ENCODE measurements at places on chromosomes 3 and 15.

- DNase-seq, result no peak
Measured at GRCh38 chr3:120182613-120183511, 88.6 kb upstream of the GSK3B start.

DNA sequence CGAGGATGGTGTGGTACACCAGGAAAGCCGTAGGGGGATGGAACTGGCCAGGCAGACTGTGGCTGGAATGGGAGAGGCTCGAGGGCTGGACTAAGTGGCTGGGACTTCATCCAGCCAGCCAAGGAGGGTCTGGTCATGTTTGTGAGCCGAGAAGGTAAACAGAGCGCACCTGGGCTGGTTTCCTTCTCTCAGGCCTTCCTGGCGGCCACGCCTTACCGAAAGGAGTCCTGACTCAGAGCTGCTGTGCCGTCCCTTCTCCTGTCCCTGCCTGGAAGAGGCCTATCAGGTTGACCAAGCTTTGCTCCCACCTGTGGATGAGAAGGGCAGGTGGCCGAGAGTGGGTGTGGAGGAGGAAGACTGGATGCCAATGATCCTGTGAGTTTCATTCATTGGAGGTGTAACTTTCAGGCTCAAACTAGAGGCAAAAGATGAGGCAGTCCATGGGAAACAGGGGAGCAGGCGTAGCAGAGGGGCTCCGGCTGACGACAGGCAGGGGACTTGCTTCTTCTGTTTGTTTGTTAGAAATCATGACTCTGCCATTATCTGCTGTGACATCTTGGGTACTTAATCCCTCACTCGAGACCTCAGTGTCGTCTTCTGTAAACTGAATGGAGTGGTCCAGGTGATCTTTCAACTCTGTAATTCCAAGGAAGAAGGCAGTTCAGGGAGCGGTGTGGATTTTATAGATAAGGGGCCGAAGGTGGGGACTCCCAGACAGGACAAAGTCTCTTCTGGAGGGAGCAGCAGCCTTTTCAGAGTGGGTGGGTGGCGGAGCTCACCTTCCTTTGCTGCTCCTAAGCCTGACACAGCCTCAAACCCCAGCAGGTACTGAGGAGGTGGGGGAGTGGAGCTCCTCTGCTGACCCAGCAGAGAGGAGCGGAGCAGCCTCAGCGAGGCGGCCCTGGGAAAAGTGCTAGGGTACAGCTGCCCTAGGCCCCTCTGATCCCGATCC is 71.8 kb upstream of the GATM start:
- no peak for DNase-seq

- DNase-seq, result no peak
Measured at GRCh38 chr15:54707805-54708752, 488.7 kb downstream of the RSL24D1 start.

DNA sequence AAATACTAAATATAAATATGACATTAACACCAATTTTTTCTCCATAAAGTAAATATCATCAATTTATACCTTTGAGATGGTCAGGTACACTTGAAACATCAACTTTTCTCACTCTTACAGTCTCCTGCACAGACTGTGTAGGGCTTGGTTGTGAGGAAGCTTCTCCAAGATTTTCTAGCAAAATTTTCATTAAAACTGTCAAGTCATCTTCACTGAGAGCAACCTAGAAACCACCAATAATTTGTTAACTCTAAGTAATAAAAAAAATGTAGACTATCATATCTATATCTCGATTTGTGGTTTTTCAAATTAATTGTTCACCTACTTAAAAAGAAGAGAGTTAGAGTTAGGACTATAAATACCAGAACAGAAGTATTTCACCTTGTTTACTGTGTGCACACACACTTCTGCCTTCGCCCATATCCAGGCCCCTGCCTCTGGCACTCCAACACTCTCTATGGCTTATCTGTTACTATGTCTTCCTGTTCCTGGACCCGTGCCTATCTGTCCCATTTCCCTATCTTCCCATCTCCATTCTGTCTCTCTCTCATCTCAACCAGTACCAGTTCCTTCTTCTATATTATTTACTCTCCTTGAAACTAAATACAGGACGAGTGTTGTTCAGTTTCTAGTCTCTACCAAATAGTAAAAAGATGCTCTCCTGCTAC is 123.6 kb downstream of the VPS13C start:
- no peak for DNase-seq

DNA sequence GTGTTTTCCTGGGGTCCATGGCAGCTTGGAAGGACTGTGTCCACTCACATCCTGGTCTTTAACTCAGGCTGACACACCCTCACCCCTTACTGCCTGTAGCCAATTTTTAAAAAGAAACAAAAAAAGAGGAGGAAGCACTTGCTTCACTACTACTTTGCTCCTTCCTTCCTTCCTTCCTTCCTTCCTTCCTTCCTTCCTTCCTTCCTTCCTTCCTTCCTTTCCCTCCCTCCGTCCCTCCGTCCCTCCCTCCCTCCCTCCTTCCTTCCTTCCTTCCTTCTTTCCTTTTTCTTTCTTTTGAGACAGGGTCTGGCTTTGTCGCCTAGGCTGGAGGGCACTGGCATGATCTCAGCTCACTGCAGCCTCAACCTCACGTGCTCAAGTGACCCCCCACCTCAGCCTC is 25.5 kb upstream of the AKAP13 start:
- no peak for DNase-seq

DNA sequence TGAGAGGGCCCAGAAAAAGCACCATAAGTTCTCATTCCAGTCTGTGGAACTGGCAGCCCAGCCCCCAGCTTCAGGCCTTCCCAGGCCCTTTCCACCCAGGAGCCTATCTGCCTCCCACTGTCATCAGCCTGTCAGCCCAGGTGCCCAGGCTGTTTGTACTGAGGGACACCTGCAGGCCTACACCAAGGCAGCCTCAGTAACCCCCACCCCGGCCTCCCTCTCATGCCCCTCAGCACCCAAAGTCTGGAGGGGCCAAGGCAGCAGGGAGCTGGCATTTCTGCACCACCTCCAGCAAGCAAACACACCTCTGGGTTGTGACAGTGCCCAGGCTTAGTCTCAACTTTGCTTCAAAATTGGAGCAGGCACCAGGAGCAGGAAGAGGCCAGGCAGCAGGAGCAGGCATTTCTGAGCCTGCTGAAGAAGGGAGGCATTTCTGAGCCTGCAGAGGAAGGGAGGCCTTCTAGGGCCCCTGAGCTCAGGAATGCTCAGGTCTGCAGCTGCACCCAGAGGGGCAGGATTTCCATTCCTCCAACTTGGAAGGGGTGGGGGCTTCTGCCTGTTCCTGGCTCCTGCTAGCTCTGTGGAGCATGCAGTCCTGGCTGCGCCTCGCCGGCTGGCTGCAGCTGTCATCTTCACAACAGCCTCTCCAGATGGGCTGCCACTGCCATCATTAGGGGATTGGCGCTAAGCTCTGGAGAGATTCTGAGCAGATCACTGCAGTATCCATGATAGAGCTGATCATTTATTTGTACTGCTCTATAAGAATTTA is 396.1 kb downstream of the UNC13C start:
- no peak for DNase-seq

DNA sequence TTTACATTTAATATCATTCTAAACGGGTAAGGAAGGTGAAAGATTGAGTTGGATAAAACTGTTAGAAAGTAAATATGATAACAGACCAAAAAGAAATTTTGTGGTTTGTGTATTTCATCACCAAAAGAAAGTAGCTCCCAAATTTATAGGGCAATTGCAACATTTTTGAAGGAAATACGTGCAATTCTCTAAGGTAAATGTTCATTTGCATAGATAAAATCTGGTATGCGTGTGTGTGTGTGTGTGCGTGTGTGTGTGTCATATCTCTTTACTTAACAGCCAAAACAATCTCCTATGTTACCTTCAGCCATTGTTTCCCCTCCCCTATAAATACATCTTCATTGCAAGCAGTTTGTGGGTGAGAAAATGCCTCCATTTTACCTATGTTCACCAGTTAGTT is 208.4 kb downstream of the TNIK start:
- no peak for DNase-seq

DNA sequence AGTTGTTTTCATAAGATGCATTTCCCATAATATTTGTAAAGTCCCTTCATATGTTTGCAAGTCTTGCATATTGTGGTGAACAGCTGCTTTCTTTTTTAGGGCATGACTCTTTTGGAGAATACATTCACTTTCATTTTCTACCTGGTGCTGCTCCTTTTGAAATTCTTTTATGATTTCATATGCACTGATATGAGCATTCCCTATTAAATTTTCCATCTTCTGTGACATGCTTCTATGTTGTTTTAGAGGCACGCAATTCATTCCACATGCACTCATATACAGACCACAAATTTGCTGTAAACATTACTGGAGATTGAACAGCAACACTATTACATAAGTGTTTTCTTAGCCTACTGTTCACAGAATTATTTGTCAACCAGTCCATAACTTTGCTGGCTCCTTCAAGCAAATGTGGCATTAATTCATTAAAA is 92.8 kb upstream of the TNFSF10 start:
- DNase-seq, result no peak

DNA sequence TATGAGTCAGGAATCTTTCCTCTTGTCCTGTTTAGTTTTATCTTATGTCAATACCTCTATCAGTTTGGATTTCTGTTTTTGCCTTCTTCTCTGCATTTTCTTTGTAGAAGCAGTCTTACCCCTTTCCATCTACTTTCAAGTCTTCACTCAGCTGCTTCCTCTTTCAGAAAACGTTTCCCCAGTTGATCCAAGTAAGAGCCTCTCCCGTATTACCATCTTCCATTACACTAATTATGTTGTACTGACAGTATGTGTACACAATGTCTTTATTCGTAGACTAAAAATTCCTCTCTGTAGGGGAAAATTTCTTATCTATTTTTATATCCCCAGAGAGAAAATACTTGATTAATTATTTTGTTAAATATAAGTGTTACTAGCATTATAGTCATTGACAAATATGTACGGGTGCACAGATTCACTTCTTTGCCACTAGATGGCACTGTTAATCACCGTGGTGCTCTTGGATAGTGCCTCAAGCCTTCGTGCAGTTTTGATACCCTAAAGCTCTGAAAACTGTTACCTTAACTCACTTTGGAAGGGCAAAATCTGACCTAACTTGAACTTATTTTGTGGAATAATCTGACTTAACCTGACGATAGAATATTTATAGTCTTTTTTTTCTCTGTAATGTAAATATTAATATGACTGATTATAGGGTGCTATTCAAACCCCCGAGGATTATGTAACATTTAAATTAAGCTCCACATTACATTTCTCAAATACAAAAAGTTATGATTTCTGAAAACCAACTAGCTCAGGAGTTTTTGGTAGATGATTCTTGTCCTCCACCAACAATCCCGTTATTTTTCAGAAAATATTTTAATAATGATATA is 74.2 kb upstream of the POU1F1 start:
- no peak for DNase-seq

DNA sequence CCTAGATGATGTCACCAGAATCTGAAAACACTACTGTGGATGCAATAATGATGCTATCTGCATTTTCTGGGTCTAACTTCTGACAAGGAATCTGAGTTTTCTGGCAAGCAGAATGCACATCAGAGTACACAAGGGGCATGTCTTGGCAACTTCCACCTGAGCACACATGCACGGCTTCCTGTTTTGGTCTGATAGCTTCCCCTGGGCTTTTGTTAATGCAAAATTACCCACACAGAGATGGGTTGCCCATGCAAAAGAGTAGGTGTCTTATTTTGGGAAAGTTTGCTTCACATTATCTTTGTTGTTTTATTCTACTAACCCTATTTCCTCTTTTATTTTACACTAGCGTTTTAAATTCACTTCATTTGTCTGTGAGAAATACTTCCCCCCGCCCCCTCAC is 74.2 kb upstream of the SATB1 start:
- DNase-seq, result no peak

GRCh38 chr15:62085740-62086139 is 19.0 kb downstream of the C2CD4A start:
- DNase-seq, result no peak

- DNase-seq, result no peak
Measured at GRCh38 chr3:99875581-99875928, 57.9 kb downstream of the CMSS1 start.

- DNase-seq, result no peak
Measured at GRCh38 chr3:72309661-72310418, 524.9 kb upstream of the PROK2 start.

GRCh38 chr3:189580190-189580589 is 51.0 kb upstream of the TP63 start:
- DNase-seq, result no peak

DNA sequence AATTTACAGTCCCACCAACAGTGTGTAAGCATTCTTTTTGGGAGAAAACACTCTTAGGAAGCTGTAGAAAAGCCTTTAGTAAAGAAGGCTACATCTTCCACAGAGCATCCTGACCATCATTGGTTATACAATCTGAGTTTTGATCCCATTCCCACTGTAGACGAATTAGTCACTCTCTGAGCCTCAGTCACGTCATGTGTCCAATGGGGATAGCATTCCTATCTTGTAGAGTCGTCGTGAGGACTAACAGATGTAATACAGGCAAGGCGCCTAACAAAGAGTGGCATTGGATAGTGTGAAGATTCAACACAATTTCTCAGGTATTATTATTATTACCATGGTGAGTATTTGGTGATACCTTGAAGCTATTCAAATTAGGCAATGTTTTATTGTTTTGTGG is 44.0 kb upstream of the ALDH1A3 start:
- no peak for DNase-seq

- DNase-seq, result no peak
Measured at GRCh38 chr3:134527037-134527436, 41.2 kb downstream of the CEP63 start.

DNA sequence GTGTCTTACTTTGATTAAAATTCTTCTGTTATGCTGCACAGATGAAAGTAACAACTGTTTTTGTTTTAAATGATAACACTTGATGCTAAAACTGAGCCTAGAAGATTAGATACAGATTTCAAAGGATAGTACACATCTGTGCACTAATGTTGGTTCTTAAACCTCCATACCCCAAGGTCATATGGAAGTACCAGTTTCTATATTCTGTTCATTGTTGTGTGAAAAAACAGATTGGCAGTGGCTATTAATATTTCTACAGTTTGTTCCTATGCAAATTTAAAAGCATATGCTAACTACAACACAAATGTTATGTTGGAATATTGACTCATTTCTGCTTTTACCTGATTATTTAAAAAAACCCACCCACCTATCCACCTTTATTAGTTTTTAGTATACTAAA is 32.0 kb upstream of the GBE1 start:
- no peak for DNase-seq

GRCh38 chr3:44954962-44955361 is 21.0 kb downstream of the ZDHHC3 start:
- DNase-seq, result no peak

DNA sequence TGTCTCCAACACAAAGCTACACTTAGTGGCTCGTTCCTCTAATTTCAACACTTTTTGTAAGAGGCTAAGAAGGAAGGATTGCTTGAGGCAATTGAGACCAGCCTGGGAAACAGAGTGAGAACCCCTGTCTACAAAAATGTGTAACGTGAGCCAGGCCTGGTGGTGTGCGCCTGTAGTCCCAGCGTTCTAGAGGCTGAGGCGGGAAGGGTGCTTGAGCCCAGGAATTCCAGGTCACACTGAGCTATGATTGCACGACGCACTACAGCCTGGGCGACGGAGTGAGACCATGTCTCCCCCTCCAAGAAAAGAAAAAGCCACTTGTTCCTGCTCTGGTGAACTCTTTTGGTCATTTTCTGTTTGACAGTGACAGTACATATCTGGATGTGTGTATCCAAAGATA is 127.9 kb downstream of the GABRB3 start:
- DNase-seq, result no peak

- DNase-seq, result no peak
Measured at GRCh38 chr15:27094235-27094634, 123.3 kb downstream of the GABRG3 start.
